ENCODE measurements at places on chromosomes 11 and 22.

DNA sequence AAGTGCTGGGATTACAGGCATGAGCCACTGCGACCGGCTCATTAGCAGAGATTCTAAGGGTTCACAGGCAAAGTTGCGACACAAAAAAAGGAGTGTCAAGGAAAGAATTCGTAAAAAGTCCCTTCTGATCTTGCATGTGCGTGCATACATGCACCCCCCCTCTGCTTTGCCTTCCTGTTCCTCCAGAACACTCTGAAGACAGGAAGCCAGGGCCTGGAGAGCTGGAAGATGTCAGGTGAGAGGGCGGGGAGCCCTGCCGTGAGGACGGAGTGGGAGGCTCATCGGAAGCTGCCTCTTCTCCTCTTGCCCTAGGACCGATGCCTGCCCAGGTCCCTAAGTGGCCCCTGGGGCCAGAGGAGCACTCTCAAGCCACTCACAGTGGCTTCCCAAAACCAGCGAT, 89.1 kb downstream of the LARGE1 start:
- no peak for DNase-seq

DNA sequence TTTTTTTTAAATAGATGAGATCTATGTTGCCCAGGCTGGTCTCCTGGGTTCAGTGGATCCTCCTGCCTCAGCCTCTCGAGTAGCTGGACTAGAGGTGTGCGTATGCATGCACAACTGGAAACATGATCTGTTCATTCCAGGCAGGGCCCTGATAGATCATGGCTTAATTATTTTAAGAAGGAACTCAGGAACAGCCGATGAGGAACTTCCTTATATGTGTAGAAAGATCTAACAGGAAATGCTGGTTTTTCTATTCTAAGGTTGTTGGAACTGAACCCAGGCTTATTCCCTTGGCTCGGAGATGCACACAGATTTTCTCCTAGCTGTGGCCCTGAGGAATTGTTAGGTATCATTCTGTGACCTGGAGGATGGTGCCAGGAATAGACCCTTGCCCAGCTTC, 32.4 kb downstream of the SPECC1L start:
- DNase-seq, result no peak

DNA sequence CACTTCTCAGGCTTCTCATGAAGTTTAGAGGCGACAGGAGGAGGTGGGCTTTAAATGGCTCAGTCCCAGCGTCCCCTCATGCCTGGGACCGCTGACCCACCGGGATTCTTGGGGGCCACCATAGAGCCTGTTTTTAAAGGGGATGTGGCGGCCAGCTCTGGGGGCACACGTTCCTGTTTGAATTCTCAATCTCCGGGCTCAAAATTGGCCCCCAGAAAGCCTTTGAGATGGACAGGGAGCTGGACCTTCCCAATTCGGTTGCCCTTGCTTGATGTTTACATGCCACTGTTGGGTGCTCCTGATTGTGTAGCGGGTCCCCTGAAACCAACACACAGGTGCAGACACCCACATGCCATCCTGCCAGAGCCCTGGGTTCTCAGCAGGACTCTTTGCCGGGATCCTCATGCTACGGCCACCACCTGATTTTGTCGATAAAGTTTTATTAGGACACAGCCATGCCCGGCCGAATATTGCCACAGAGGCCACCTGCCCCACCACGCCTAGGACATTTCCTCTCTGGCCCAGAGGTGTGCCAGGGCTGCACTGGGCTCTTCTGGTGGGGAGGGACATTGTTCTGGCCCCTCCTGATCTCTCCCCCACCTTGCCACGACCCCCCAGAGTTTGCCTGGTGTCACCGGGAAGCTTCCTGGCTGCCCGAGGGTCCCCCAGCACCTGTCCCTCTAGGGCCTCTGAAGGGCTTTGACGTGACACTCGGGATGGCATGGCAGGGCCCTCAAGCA, 71.6 kb downstream of the KCNQ1 start:
- no peak for DNase-seq

- no peak for DNase-seq
Measured at GRCh38 chr22:35782504-35782903, 64.8 kb downstream of the APOL5 start.

GRCh38 chr11:18145025-18145424, 12.7 kb downstream of the MRGPRX3 start:
- no peak for DNase-seq

GRCh38 chr11:846496-847098, 3.9 kb downstream of the TSPAN4 start:
- no peak for DNase-seq

- no peak for DNase-seq
Measured at GRCh38 chr11:77503006-77503405, 29.1 kb upstream of the PAK1 start.

- no peak for DNase-seq
Measured at GRCh38 chr22:27399161-27399560, 402.4 kb downstream of the MN1 start.

- DNase-seq, result no peak
Measured at GRCh38 chr11:78796956-78797355, 222.3 kb upstream of the NARS2 start.

DNA sequence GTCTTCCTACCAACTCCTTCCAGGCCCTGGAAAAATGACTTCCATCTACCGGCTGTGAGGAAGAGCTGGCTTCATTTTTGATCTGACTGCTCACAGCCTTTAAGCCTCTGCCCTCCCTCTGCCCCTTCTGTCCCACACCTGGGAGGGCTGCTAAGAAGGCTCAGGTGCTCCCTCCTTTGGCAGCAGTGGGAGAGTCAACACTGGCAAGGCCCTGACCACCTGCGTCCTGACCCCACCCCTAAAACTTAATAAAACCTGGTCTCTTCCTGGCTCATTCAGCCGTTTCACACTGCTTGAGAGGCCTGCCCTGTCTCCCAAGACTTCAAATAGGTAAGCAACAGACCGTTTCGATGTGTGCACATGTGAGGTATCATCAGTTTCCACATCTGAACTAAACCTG, 52.1 kb upstream of the NFRKB start:
- no peak for DNase-seq

- no peak for DNase-seq
Measured at GRCh38 chr11:70103256-70103975, 25.3 kb downstream of the ANO1 start.

DNA sequence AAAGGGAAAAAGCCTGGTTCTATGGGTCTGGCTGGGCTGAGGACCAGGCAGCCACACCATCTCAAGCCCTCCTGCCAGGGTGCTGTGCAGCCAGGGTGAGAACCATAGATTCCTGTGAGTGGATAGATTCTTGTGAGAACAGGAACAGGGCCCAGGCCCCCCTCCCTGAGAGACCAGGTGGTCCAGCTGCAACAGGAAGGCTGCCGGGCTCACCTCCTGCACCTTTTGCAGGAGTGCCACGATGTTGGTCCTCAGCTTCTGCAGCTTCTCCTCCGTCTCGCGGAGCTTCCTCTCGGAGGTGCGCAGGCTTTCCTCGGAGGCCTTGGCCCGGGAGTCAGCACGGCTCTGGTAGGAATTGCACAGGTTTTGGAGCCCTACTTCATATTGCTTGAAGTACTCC, 40.8 kb downstream of the MORC2 start:
- DNase-seq, result no peak

DNA sequence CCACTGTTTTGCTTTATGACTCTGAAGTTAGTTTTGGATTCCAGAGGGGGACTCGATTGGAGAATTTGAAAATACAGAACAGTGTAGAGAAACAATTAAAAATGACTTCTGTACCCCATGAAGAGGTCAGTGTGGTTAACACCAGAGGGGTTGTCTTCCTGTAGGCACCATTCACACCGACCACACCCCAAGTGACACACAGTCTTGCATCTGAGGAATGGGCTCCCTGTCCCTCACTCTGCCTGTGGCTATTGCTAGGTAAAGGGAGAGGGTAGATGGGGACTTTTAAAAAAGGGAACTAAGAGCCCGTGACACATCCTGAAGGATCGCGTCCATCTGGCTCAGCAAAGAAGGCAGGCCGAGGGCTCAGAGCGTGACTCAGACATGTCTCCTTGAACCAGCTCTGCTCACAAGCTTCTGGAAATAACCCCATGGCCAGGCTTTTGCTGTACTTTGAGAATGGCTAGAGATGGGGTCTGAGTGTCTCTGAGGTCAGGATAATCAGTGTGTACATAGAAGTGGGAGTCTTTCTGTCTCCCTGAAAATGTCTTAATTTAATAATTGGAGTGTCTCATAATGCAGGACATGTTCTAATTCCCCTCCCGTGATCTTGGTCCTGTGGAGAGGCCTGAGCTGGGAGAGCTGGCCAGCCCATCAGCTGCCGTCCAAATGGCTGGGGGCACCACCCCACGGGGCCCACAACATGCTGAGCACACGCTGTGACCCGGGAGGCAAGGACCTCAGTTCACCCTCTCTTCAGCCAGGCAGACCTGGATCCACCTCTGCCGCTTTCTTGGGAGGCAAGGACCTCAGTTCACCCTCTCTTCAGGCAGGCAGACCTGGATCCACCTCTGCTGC, 39.3 kb downstream of the SGSM1 start:
- DNase-seq, result no peak

- DNase-seq, result no peak
Measured at GRCh38 chr22:41407433-41407832, 25.7 kb downstream of the TEF start.

DNA sequence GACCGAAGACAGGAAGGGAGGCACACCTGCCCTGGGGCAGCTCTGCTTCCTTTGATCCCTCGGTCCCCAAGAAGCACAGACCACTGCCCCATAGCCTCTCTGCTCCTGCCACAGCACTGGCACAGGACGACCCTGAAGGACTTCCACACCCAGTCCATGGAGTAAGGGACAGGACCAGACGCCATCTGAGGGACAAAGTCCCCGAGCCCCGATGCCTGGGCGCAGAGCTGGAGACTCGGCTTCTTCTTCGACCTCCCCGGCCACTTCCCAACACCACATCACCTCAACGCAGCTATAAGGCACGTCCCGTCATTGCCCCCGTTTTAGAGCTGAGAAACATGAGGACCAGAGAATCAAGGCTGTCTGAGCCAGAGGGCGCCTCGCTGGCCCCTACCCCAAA, 310.5 kb downstream of the BRD1 start:
- no peak for DNase-seq

GRCh38 chr11:106238704-106239360, 161.4 kb downstream of the AASDHPPT start:
- DNase-seq, result no peak

DNA sequence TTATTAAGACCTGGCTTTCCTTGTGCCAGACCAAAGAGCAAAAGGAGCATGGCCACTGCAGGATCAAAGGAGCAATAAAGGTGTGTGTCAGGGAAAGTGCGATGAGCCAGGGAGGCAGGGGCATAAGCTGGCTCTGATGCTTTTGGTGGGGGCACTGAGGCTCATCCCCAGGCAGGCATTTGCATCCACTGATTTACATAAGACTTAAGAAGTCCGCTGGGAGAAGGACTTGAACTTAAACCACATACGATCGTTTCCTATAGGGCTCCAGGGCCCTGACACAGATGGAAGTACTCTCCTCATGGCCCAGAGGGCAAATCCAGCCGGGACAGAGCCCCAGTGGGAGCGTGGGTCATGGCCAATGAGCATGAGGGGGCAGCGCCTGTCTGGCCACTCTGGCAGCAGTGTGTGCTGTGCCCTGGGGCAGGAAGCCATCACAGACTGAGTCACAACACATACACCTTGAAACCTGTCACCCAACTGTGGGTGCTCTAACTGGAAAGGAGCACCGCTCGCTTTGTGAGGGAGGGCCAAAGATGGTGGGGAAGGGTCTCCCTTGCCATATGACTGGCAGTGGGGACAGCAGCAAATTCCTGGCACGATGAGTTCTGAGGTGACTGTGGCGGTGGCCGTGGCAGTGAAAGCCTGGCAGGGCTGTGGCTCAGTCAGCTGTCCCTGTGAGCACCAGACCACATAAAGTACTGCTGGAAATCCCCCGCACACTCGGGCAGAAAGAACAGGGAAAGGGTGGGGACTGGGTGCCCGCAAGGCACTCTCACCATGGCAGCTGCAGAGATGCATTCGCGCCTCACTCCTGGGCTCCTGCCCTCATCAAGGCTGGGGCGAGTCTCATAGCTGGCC, 79.4 kb upstream of the LMO1 start:
- no peak for DNase-seq

DNA sequence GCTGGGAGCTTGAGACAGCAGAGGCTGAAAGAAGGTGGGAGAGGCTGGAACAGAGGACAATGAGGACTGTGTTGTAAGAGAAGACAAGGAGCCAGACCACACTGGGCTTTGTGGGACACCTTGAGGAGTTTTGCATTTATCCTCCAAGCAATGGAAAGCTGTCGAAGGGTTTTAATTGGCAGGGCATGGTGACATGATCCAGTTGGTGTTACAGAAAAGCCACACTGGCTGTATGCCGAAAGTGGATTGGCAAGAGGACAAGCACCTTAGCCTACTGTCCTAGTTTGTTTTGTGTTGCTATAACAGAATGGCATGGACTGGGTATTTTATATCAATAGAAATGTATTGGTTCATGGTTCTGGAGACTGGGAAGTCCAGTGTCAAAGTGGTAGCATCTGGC, 14.0 kb upstream of the APLNR start:
- no peak for DNase-seq

DNA sequence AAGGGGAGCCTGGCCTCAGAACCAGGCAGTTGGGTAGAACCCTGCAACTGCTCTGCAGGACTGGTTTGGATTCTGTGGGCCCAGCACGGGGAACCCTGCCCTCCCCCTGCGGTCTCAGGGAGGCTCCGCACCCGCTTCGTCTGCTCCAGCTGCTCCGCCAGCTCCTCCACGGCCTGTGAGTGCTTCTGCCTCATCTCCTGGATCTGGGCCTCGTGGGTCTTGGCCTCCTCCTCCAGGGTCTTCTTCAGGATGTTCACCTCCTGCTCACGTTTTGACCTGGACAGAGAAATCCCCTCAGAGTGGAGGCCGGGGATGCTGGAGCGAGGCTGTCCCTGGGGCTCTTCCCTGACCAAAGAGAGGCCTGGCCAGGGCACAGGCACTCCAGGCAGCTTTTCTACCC, 41.9 kb downstream of the APOL1 start:
- DNase-seq, result no peak

GRCh38 chr11:130197386-130198035, 37.9 kb downstream of the ST14 start:
- DNase-seq, result no peak

GRCh38 chr22:18067548-18068341, 10.0 kb upstream of the PEX26 start:
- no peak for DNase-seq

- DNase-seq, result no peak
Measured at GRCh38 chr22:48500471-48501230, 1327.0 kb downstream of the BRD1 start.

GRCh38 chr11:70033711-70034070, 44.4 kb upstream of the ANO1 start:
- DNase-seq, result no peak

- no peak for DNase-seq
Measured at GRCh38 chr11:80186692-80187091, 745.9 kb upstream of the TENM4 start.

GRCh38 chr11:32891657-32892354, 805 bp upstream of the QSER1 start:
- no peak for DNase-seq
